NCI-H748 treated with DMSO at 0.1 percent for 48 hours (cell line): ENCODE measurements at places on chromosomes 1 and 21.
A peak's percentile ranks its signal among the peaks of the same experiment; 100 is the strongest.

DNA sequence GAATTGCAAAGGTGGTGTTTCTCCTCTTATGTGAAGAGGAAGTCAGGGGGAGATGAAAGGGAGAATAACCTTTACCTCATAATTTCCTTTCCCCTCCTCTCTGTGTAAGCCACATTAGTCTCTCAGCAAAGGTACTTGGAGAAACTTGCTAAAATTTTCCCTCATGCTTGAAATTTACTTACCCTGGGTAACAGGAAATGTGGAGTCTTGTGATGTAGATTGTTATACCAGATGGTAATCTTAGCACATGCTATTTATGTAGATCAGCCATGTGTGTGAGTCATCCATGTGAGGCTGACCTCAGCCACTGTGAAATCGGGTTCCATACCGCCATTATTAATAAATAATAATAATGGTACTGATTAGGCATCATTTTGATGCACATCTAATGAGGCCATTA is 128.4 kb downstream of the TGFB2 start:
- DNase-seq = no peak

DNA sequence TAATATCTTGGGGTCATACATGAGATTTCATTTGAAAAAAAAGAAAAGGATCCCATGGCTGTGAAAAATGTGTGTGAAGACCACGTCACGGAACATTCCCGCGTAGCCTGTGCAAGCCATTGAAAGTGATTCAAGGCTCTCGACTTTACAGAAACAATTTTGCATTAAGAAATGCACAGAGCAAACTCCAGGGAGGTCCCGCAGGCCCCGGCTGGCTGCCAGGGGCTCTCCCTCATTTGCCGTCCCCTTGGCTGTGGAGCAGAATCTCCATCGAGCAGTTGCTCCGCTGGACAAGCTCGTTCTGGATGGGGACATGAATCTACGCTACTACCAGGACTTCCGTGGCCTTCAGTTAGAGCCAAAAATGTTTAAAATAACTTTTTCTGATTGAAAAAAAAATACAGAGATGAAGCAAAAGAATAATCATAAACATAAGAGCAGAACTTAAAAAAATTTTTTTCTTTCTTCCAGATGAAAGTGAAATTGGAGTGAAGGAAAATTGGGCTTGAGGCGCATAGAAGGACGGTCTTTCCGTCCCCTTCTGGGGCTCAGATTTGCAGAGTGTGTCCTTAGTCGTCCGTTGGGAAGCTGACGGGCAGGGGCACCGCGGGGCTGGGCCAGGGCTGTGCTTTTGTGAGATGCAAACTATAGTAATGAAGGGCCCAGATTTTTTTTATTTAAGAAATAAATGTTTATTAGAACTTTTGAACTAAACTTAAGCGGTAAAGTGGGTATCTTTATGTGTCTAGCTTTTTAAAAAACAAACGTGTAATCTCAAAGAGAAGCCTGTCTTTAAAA is 68.1 kb upstream of the ARHGEF16 start:
- no peak for DNase-seq

- DNase-seq = no peak
These were observed 514 bp downstream of the FAM43B start for GRCh38 chr1:20552728-20553445.

DNA sequence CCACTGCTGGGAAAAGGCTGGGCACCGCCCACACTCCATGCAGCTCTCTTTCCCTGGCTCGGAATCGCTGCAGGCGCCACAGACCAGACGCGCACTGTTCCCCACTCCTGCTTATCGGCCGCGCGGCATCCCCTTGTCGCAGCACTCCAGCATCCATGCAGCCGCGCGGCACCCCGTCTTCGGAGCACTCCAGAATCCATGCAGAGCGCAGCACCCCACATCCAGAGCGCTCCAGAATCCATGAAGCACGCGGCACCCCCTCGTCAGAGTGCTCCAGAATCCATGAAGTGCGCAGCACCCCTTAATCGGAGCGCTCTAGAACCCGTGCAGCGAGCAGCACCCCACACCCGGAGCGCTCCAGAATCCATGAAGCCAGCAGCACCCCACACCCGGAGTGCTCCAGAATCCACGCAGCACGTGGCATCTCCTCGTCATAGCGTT is 9.5 kb downstream of the TFF3 start:
- DNase-seq = no peak

DNA sequence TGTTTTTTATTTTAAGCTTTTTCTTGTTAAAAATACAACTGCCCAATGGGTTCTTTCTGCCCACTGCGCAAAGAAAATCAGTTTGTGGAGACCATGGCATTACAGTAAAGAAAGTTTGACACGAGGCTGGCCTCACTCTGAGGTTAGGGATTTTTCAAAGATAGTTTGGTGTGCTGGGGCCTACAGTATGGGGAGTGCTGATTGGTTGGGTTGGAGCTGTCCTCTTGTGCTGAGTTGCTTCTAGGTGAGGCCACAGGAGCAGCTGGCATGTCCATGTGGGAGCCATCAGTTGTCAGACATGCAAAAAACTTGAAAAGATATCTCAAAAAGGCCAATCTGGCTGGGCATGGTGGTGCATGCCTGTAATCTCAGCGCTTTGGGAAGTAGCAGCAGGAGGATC is 14.0 kb downstream of the OSBPL9 start:
- no peak for DNase-seq

DNA sequence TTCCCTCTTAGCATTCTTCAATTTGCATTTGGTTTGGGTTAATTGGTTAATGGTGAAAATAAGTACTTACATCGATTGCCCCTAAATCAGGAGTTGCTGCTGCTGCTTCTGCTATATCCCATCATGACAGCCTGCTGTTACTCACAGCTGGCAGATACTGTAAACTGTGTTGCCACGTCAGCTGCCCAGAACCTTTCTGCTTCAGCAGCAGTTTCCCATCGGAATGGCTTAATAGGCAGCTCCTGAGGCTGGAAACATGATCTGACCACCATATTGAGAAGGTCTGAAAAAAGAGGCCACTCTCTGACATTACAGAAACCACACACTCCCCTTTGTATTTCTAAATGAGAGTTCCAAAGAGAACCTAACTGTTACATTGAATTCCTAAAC is 14.3 kb upstream of the SEC16B start:
- peak; percentile 1 for DNase-seq

DNA sequence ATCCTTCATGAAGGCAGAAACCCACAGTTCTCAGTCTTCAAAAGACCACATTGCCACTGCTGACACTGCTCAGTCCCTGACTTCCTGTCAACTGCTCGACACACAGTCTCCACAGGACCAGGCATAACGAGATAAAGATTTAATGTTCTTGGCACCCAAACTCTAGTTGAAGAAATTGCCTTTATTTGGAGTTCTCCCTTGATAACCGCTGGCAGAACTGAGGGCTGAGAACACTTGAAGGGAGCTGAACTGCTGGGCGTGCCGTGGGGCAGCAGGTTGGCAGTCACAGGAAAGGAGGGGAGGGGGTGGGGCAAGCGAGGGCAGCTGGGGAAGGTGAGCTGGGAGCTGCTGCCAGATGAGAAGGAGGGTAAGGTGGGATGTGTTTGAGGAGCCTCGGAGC is 15.9 kb downstream of the HENMT1 start:
- no peak for DNase-seq

DNA sequence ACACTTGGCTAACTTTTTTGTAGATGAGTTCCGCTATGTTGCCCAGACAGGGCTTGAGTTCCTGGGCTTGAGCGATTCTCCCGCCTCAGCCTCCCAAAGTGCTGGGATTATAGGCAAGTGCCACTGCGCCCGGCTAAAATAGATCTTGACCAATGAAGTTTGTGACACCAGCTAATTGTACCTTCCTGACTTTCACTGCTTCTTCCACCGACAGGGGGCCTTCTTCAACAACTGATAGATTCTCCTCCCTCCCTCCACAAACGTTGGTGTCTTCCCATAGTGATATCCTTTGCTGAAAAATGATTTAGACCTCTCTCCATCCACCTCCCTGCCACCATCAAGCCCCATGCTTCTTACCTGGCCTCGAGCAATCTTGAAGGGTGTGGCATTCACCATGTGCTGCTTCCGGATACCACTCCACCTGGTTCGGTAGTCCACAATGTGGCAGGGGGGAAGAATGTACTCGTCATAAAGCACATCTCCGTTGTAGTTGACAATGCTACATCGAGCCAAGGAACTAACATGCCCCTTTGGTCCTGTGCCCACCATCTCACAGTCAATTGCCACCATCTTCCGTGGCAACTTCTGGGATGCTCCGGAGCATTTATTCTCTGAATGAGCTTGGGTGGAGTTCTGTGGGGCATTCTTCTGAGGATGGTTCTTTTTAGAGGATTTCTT is 1.6 kb upstream of the METTL25B start:
- DNase-seq = peak; percentile 61

DNA sequence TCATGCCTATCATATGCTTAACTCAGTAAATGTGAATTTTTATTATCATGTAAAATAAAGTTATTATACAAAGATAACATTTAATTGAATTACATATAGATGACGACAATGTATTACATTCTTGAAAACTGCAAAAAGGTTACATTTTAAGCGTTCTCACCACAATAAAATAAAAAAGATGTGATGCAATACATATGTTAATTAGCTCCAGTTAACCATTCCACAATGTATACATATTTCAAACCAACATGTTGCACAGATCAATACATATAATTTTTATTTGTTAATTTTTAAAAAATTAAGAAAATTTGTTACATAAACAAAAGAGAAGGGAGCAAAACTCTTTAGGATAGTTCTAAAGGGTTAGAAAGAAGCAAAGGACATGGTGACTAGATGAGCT is 183.7 kb downstream of the VAV3 start:
- no peak for DNase-seq

GRCh38 chr1:65524931-65525265 is 104.4 kb downstream of the LEPR start:
- no peak for DNase-seq

- DNase-seq = no peak
These were observed 14.1 kb downstream of the PEA15 start for GRCh38 chr1:160219062-160219929.

DNA sequence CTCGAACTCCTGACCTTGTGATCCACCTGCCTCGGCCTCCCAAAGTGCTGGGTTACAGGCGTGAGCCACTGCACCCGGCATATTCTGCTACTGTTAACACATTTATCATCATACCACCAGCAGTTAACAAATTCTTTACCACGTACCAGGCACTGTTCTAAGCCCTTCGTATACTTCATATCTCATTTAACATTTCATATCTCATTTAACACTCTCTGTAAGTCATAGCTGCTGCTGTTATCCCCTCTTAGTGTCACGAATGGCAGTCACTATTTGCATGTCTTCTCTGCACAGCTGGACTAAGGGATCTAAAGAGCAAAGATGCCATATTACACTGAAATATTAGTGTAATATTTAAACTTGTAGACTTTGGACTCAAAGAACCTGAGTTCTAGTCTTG is 462.5 kb upstream of the DAB1 start:
- no peak for DNase-seq

- DNase-seq = no peak
These were observed 448 bp upstream of the COL9A2 start for GRCh38 chr1:40317394-40318074.

DNA sequence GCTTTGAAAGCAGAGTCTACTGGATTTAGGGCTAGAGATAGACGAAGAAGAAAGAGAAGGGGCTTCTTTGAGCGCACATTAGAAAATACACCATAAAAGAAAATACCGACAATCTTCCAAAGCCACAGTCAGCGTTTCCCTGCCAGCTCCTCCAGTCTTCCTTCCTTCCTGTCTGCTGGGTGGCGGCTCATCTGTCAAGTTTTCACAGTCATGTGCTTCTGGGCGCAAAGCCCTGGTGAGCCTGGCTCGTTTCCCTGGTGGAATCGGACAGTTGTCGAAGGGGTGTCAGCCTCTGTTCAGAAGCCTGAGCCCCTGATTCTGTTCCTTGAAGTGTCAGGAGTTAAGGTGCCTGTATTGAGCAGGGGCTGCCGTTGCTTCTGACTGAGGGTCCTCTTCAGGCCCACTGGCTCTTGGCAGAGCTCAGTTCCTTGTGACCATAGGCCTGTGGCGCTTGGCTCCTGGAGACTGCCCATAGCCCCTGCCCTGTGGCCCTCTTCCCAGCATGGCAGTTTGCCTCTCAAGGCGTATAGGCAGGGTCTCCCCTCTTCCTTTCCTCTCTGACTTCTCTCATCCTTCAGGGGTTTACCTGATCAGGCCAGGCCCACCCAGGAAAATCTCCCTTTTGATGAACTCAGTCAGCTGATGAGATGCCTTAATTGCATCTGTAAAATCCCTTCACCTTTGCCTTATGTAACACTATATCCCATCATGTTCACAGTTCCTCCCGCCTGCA is 58.6 kb downstream of the ADARB1 start:
- DNase-seq = no peak

DNA sequence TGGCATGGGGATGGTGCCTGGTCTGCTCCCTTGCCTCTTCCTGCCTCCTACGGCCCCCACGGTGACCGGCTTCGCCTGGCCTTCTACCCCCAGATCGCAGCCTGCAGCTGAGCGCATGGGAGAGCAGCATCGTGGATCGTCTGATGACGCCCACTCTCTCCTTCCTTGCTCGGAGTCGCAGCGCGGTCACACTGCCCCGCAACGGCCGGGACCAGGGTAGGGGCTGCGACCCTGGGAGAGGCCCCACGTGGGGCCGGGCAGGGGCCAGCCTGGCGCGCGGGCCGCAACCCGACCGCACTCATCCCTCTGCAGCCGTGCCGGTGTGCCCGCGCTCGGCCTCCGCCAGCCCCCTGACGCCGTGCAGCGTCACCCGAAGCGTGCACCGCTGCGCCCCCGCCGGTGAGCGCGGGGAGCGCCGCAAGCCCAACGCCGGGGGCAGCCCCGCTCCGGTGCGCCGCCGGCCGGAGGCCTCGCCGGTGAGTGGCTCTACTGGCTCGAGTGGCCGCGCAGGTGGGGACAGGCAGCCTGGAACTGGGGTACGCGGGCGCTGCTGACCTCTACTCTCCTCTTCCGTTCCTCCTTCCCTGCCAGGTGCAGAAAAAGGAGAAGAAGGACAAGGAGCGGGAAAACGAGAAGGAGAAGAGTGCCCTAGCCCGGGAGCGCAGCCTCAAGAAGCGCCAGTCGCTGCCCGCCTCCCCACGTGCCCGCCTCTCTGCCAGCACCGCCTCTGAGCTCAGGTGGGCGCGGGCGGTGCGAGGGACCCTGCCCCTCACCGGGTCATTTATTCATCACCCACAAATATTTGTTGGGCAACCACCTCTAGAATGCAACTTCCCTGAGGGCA is 20.4 kb downstream of the MAP7D1 start:
- no peak for DNase-seq

GRCh38 chr21:41993744-41994143 is 16.4 kb downstream of the ZBTB21 start:
- DNase-seq = no peak

GRCh38 chr1:238232084-238232710 is 341.5 kb upstream of the ZP4 start:
- no peak for DNase-seq
